ENCODE measurements at places on chromosomes 16 and 17.

GRCh38 chr17:80364091-80364691 is 50.8 kb upstream of the ENDOV start:
- no peak for DNase-seq

GRCh38 chr16:27781981-27782880 is 232.3 kb downstream of the KATNIP start:
- DNase-seq: no peak

DNA sequence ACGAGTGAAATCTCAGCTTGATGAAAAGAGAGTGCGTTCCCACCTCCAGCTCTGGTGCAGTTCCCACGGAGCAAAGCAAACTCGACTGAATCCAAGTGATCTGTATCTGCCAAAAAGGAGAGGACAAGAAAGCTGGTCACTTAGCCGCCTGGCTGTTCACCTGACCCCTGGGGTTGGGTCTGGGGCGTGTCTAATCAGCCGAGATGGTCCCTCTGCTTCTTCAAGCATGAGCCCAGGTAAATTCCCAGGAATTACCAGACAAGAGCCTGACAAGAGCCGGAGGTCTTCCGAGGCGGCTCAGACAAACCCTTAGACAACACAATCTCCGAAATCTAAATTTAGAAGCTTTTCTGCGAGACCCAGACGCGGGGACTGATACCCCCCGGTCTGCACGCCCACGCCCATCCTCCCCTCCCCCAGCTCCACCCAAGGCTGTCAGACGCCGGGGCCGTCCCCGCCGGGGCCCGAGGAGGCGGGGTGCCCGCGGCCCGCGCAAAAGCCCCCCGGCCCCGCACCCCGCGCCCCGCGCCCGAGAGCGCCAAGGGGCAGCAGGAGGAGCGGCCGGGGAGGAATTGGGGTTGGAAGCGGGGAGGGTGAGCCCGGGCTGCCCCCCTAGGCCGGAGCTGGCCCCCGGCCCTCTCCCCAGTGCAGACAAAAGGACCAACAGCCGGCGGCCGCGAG is 674 bp downstream of the ZNF821 start:
- peak; percentile 35 for DNase-seq

- DNase-seq: no peak
Observed at GRCh38 chr16:22265351-22265750, 31.9 kb upstream of the POLR3E start.

- DNase-seq: no peak
Observed at GRCh38 chr16:56295739-56296527, 104.6 kb downstream of the GNAO1 start.

DNA sequence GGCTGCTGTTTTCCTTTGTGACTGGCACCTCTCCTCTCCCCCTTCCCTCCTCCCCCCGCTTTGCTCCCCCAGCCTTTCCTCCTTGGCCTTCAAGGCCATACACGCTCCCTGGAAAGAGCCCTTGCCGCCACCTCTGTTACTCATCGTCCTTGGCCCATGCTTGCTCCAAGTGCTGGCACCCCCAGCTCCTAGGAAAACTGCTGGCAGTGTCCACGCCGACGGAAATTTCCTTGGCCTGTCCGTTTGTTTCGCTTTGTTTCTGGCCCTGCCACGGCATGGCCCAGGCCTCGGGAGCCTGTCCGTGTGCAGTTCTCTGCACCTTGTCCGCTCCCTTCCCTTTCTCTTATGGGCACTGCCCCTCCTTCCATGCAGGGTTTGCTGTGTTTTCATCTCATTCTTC is 18.0 kb downstream of the CA5A start:
- no peak for DNase-seq

DNA sequence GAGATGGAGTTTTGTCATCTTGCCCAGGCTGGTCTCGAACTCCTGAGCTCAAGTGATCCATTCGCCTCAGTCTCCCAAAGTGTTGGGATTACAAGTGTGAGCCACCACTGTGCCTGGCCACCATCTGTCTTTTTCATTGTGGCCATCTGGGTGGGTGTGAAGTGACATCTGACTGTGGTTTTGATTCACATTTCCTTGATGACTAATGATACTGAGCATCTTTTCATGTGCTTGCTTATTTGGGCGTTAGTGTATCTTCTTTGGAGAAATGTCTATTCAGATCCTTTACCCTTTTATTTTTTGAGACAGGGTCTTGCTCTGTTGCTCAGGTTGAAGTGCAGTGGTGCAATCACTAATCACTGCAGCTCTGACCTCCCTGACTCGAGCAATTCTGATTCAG is 53.9 kb upstream of the ERN1 start:
- DNase-seq: no peak

DNA sequence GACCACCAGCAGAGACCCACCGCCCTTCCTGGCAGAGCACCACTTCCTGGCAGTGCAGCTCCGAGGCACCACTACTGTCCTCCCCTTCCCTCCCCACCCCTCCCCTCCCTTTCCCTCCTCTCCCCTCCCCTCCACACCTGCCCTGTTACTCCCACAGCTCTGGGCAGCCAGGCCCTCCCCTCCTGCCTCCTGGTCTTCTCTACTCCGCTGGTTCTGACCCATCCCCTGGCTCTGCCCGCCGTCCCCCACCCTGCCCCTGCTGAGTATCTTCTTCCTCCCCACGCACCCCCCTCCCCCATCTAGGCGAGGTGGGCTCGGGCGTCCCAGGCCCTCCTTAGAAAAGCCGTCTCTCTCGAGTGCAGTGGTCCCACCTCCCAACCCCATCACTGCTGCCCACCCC is 77.7 kb downstream of the AMFR start:
- DNase-seq: no peak

DNA sequence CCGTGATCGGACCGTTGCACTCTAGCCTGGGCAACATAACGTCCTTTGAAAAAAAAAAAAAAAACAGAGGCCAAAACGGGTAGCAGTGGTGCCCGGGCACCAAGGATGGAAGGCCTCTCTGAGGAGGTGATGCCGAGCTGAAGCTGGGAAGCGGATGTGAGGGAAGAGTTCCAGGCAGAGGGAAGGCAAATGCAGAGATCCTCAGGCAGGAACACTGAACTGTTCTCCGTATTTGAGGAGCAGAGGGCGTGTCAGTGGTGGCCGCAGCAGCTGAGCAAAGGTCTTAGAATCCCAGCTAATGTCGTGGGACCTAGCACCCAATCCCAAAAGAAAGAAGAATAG is 656 bp upstream of the KCTD13 start:
- no peak for DNase-seq

DNA sequence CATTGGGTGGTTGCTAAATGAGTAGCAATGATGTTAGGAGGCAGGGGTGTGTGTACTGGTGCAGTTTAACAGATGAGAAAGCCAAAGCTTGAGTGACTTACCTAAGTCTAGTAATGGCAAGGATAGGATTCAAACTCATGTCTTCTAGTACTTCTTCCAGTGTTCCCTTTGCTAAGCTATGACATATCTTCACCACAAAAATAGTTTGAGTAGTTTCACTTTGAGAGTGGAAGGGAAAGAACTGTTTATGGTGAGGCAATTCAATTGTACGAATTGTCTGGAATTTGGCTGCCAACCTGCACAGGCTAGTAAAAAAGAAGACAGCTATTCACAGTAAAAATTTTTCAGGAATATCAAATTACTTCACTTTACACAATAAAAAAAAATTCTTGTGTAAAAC is 138.0 kb downstream of the NLK start:
- DNase-seq: no peak

DNA sequence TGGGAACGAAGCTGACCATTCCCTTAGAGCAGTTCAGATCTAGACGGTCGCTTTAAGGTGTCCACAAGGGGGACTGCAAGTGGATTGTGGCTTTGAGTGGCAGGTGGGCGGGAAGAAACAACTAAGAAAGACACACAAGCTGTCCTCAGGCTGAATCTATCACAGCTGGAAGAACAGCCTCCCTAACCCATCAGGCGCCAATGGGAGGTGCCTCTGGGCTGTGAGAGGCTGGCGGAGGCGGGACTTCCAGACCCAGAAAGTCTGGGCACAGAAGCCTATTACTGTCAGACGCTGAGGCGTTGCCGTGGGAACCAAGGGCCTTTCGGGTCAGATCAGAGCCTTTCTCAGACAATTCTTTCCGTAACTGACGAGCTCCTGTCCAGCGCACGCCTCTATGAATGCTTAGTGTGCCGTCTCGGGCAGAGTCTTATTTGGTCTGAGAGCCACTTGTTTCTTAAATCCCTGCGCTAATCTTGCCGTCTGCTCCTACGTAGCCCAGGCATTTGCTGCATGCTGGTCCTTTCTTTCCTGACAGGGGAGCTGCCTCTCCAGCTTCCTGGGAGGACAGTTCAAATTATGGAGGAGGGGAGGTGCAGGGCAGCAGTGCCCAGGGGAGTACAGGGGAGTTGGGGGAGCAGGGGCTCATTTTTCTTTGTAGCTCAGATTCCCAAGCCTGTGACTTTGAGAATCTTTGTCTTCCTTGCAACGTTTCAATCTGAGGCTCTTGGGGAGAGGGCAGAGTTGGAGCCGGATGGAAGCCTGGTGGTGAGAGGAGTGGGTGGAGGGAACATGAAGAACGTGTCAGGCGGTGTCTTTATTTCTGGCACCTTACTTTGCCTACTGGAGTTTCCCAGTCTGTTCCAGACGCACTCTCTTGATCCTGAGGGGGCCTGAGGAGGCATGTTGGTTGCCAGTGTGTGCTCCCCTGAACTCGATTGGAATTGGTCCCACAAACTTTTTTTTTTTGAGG is 618.7 kb downstream of the KCNJ18 start:
- no peak for DNase-seq

DNA sequence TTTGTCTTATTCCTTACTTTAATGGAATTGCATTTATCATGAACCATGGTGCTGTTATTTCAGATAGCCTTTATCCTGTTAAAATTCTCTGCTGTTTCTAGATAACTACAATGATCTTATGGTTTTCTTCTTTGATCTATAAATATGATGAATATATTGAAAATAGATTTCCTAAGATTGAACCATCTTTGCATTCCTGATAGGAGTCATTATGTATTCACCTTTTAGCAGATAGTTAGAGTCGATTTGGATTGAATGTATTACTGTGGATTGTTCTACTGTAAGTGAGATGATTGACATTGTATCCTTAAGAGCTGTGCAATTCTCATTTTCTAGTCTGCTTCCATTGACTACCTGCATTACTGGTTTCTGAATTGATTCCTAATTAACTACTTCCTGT is 165.0 kb upstream of the CACNG3 start:
- DNase-seq: no peak

DNA sequence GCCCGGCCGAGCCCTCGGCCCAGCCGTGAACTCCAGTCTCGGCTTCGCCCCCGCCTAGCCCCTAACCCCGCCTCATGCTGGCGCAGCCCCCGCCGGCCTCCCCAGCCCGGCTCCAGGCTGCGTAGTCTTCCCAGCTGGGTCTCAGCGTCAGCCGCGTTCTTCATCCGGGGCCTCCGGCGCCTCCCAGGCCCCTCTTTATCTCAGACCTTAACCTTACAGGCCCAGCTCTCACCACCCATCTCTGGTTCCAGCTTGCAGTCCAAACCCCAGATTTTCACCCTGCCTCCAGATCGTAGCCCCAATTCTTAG is at the start of gene PROCA1:
Gene PROCA1 (minus strand): TSS at position 166 of the 309 bp plus-strand sequence. CDS start 228 bp downstream, outside the sequence.
- no peak for DNase-seq

GRCh38 chr16:50735629-50736122 is 6.2 kb upstream of the CYLD start:
- DNase-seq: no peak

DNA sequence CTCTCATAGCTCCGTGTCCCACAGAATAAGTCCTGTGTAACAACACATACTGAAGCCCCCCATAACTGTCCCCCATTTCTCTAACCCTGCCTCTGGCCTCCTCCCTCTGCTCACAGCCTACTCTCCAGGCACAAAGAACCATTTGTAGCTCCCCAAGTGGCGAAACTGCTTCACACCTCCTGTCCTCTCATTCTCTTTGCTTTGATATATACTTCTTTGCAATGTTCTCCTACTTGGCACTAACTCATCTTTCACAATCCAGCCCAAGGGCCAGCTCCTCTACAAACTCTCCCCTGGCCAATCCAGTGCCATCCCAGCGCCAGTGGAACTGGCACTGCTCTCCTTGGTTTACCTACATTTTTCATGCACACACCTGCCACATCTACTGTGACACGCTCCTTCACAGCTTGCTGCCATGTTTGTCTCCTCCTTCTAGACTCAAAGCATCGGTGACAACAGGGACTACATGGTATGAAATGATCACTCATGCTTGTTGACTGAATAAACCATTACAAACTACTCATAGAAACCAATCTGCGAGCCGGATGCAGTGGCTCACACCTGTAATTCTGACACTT is 12.8 kb downstream of the CYTH1 start:
- no peak for DNase-seq

- no peak for DNase-seq
Observed at GRCh38 chr16:65463652-65464260, 341.9 kb upstream of the CDH11 start.

GRCh38 chr17:12536021-12536420 is 129.7 kb upstream of the MYOCD start:
- DNase-seq: no peak

DNA sequence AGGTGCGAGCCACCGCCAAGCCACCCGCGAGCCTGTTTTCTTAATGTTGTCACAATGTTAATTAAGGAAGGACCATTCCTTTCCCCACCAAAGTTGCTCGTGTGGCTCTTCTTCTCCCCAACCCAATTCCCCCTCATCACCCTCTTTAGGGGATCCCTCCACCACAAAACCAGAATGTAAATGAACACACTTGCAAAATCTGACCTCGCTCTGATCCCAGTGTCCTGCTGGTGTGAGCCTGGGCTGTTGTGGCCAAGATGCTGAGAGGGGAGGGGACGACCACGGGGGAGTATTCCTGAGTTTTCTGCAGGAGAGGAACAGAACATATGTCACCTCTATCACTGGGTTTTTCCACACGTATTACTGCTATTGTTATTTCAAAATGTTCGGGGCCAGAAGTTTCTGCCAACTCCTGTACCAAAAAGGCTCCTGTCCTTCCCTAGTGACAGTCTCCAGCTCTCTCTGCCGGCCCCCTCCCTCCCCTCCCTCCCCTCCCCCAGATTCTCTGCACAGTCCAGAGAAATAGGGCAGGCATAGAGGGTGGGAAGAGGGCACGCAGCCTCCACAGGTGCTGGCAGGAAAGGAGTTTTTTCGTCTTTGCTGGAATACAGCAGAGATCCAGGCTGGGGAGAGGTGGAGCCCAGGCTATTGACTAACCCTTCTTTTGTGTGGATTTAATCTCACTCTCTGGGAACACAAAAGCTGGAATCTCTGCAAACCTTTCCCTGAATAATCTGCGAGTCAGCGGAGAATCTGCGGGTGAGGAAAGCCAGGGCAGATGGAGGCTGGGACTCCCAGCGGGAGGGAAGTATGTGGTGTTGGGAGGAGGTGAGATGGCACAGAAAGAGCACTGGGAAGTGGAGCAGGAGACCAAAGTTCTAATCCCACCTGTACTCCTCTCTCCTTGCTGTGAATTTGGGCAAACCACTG is 4.5 kb upstream of the CA4 start:
- DNase-seq: no peak

DNA sequence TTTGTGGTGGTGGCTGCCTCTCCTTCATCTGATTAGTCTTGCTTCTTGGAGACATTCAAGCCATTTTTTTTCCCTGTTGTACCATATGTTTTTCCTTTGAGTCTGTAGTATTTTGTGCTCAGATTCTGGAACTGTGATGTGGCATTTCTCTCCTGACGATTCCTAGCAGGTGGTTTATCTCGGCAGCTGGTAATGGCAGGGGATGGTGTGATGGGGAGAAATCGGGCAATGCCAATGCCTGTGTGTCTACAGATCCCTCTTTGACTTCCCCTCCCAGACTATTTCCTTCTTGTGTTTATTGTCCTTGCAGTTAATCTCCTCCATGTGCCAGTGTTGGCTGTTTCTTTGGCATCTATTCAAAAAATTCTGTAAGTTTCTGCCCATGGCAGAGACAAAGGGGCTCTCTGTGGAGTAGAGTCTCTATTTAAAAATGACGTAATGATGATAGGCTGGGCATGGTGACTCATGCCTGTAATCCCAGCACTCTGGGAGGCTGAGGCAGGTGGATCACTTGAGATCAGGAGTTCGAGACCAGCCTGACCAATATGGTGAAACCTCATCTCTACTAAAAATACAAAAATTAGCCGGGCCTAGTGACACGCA is 90.2 kb upstream of the ERCC4 start:
- DNase-seq: no peak

Data from activated CD8-positive, alpha-beta memory T cell treated with anti-CD3 and anti-CD28 coated beads for 4 hours (primary cell).